ENCODE measurements at places on chromosomes 7 and 10.

DNA sequence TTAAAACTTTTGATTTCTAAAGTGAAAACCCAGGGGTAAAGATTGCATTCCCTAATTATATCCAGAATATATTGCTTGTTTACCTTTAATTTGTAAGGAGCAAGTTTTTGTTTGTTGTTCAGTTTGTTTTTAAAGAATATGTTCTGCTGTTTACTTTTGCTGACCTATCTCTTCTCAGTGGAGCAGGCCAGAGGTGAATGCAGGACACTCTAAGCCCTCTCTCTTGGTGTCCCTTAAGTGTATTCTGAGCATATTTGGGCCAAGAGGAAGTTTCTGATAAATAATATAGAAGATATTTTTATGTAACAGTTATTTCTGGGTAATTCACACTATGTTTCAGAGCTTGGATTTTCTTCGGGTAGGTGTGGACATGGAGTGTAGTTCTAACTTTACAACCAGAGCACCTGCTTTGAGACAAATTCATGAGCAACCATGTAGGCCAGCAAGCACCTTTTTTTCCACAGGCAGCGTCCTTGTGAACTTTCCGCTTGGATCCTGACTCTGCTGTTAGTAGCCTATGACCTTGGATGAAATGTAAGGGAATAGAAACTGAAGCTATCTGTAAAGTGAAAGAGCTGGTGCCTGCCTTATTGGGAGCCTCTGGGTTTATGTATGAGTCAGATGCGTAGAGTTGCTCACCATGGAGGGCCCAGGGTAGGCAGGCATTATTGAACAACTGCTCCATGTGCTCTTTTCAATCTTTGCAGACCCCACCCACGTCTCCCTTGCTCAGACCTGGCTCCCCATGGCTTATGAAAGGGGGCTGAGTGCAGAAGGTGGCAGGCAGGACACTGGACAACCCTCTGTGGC lies 16.1 kb downstream of the OGDH start:
- DNase-seq, result peak; percentile 63

GRCh38 chr7:109246330-109247077 lies 676.8 kb downstream of the DNAJB9 start:
- no peak for DNase-seq

DNA sequence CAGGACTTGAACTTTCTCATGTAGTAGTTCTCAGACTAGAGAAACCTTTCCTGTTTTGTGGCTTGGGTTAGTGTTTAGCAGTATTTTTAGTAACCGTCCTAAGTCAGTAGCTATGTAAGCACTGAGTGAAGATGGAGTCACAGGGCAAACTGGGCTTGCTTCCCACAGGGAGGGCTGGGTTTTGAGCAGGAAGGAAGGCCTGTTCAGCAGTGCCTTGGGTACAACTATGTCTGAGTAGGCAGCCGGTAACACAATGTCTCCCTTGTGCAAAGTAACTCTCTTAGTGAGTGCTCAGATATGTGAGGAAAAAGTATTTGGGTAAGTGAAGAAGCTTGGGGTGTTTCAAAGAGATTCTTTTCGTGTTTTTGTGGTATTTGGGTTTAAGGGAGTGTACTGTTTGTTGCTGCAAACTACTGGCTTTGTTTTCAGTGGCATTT lies 96.4 kb downstream of the CCSER2 start:
- peak; percentile 4 for DNase-seq

DNA sequence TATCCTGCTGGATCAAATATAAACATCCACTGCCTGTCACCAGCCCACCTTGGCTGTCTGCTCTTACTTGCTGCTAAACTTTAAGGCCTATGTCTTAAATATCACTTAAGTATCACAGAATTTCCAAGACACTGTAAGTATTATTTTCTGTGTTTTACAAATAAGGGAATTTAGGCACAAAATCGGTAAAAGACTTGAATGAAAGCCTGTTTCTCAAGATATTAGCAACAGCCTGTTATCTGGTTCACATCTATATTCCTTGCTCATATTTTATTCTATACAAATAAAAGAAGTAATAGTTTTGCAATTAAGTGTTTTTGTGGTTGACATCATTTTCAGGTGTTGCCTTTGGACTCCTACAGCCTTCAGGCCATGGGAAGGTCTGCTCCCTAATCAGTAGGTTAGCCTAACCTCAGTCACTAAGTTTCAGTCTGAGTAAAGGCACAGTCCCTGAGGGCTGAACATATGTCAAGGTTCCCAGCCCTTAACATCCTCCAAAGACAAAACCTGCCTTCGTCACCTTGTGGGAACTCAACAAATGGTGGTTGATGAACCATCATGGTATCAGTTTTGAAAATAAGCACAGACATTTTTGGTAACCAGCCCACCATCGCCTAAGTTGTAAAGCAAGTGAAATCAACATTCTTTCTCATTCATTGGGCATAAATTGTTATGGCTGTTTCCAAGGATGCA lies 127.1 kb downstream of the CREB5 start:
- DNase-seq, result no peak

DNA sequence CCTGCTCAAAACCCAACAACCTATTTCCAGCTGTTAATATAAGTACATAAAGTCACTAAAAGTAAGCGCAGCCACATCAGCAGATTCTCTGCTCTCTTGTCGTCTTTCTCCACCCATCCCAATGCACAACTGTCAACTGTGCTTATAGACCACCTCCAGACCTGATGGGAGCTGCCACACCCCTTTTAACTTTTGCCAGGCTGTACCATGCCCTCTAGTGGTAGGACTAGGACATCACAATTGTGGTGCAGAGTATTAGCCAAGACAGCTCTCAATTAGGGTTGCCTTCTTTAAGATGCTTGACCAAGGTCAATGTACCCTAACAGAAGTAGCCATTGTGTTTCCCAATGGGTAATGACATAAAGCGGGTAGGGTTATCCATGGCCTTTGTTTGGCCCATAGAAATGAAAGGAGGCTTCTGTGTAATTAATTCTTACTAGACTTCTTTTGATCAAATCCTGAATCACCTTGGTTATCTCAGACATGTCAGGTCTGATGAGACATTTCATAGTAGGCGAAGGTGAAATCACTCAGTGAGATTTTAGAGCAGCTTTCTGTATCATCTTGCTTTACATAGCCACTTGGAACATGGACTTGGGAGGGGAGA lies 68.1 kb downstream of the SCRN1 start:
- DNase-seq, result peak; percentile 29

DNA sequence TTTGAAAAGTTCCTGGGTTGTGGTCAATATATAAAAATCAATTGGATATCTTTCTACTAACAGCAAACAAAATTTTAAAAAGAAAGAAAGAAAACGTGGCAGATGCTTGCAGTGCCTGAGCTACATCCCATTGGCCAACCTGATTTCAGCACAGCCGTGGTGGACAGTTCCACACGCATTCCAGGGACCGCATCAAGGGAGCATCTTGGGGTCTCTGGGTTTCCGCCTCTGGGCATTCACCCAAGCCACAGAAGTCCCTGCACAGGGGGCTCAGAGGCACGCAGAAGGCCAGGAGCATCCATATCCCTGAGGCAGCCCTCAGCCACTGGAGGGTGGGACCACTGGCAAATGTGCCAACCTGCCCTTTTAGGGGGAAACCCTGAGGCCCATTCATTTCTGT lies 254.5 kb upstream of the RNF32 start:
- DNase-seq, result no peak

DNA sequence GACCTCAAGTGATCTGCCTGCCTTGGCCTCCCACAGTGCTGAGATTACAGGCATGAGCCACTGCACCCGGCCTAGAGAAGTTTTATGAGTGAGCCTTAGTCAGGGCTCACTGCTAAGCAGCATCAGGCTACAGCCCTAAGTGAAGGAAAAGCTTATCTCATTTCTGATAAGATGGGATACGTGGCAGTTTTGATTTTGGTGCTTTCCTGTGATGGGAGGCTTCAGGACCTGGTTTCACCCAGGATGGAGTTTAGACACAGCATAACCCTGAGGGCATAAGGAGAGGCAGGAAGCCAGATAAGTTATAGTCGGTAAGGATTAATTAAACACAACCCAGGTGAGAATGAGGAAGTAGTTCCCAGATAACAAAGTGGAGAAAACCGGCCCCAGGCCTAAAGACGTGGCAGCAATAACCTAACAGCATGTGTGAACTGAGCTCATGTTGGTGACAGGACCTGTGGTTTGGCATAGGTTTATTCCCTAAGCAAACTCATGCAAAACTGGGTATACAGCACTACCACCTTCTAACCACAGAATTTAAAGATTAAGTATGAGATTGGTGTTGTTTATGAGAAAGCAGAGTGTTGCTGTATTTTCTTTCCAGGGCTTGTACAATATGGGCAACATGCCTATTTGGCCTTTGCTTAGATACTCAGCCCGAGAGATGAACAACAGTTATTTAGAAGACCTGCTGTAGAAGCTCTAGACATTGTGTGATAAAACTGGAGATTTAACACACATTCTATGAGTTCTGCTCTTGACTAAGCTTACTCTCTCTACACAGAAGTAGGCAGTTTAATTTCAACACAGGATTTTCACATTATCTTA lies 119.4 kb downstream of the COL28A1 start:
- peak; percentile 28 for DNase-seq

GRCh38 chr7:36084485-36085091 lies 68.5 kb upstream of the EEPD1 start:
- DNase-seq, result no peak

DNA sequence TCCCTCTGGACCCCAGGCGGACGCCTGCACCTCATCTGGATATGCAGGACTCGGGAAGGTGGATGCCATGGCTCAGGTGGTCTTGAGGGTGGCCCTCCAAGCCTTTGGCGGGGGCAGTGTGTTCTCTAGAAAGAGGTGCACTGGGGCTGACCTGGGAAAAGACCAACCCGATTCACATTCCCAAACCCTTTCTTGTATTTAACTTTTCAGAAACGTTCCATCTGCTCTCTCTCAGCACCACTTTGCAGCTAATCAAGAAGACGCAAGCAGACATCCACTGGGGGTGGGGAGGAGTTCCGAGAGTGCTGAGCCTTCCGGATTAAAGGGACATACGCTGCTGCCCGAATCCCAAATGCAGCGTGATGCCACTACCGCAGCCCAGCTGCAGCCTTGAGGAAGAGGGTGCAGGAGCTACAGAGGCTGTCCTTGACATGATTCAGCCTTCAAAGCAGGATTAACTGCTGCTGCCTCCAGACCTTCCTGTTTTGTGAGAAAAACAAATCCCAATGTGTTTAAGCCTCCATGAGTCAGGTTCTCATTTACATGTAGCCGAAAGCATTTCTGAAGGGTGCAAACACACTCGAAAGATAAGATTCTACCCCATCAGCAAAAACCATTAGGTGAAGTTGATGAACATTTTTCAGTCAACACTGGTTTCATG lies 39.9 kb downstream of the RBM17 start:
- no peak for DNase-seq

GRCh38 chr10:58734116-58734515 lies 221.4 kb downstream of the BICC1 start:
- DNase-seq, result no peak

GRCh38 chr7:15584575-15584974 lies 22.8 kb upstream of the AGMO start:
- DNase-seq, result no peak

GRCh38 chr7:98105942-98106544 lies 619 bp upstream of the LMTK2 start:
- DNase-seq, result no peak

DNA sequence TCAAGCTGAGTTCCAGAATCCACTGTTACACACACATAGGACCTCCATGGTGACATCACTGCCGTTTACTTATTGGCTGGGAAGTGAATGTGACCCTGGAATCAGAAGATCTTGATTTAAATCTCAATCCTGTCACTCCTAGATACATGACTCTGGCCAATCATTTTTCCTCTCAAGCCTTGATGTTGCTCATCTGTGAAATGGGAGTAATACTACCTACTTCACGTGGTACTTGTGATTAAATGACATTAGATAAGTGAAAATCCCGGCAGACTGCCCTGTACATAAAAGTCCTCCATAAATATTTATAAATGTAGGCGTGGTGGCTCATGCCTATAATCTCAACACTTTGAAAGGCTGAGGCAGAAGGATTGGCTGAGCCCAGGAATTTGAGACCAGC lies 88.0 kb upstream of the SVIL start:
- DNase-seq, result no peak

- no peak for DNase-seq
Observed at GRCh38 chr10:72785409-72785808, 93.5 kb downstream of the MCU start.

- DNase-seq, result no peak
Observed at GRCh38 chr10:112288486-112288885, 5.3 kb downstream of the TECTB start.

- DNase-seq, result no peak
Observed at GRCh38 chr10:3935933-3936359, 150.9 kb upstream of the KLF6 start.

DNA sequence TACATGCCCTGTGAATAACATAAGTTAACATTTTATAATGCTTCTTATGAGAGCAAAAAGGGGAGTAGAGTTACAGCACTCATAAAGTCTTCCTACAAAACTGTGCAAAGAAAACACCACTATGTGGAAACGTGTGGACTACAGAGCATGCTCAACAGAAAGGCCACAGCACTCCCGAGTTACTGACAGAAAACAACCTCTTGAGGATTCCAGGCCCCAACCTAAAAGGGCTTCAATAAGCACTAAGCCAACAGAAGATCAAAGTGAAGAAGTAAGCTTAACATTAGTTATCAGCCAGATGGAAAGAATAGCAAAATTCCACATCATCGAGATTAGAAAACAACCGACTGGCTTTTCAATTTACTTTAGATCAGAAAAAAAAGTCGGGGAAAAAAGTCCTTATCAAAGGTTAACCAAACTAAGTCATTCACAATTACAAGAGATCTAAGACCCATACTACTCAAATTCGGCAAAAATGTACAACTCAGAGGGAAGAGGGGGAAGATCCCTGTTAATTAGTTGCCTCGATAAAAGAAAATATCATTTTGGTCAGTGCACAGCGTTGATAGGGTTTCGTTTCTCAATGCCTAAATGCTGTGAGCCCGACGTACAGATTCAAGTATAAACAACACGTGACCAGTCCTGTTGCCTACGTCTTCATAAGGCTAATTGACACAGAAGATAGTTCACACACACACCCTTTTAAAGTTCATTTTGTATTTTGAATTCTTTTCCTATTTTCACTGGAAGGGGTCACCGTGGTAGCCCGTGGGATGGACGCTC lies 1.4 kb downstream of the KBTBD2 start:
- peak; percentile 75 for DNase-seq

DNA sequence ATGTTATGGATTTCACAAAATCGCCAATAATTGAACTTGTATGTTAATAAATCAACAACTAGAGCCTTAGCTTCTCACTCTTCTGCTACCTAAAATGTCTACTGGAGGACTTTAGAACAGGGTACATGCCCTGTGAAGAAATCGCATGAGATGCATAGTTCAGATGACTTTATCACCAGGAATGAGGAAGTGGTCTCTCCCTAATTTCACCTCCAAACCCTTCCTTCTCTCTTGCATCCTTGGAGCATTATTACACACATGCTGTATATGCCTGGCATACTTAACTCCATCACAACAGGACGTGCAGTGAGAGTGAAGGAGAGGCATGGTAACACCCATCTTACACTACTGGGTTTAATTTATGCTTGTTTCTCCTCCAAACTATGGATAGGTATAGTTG lies 27.8 kb downstream of the RHEB start:
- DNase-seq, result no peak

- no peak for DNase-seq
Observed at GRCh38 chr7:958221-959200, 4.0 kb upstream of the ADAP1 start.

- DNase-seq, result no peak
Observed at GRCh38 chr7:28551331-28551730, 139.0 kb downstream of the CREB5 start.
